Activated CD8-positive, alpha-beta memory T cell treated with anti-CD3 and anti-CD28 coated beads for 48 hours (primary cell): ENCODE measurements at places on chromosomes 3 and 15.

- no peak for DNase-seq
Observed at GRCh38 chr3:26104851-26105251, 315.0 kb downstream of the OXSM start.

- no peak for DNase-seq
Observed at GRCh38 chr3:161314836-161315395, 56.4 kb downstream of the SPTSSB start.

DNA sequence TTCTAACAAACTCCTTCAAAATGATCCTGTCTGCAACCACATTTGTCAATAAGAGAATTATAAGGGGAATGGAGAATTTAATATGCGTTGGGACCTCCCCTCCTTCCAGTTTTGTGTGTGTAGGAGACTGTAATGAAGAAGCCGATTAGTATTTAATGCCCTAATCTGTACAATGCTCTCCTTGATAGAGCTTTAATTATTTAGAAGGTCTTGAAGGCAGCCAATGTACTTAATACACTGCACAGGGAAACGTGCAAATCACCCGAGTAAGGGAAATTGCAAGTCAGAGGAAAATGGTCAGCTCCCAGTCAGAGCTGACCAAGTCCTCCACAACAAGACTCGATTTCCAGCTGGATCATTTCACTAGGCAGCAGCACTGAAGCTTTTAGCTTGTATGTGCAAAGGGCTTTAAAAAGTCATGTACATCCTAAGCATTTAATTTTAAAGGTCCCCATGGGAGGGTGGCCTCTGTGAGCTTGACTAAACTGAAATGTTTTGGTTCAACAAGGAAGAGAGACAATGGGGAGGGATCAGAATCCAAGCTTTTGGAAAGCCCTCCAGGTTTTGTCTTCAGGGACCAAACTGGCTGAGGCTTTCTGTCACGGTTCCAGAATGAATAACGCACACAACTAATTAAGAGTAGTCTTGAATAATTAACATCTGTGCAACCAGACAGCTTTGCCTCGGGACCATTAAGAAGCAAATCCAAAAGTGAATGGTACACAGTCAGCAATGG, 159.8 kb upstream of the MITF start:
- DNase-seq: no peak

GRCh38 chr15:68126396-68126795, 72.3 kb downstream of the PIAS1 start:
- DNase-seq: no peak

- DNase-seq: no peak
Observed at GRCh38 chr3:177860184-177860583, 662.9 kb upstream of the TBL1XR1 start.

GRCh38 chr15:41819455-41820050, 8.3 kb upstream of the JMJD7 start:
- no peak for DNase-seq

DNA sequence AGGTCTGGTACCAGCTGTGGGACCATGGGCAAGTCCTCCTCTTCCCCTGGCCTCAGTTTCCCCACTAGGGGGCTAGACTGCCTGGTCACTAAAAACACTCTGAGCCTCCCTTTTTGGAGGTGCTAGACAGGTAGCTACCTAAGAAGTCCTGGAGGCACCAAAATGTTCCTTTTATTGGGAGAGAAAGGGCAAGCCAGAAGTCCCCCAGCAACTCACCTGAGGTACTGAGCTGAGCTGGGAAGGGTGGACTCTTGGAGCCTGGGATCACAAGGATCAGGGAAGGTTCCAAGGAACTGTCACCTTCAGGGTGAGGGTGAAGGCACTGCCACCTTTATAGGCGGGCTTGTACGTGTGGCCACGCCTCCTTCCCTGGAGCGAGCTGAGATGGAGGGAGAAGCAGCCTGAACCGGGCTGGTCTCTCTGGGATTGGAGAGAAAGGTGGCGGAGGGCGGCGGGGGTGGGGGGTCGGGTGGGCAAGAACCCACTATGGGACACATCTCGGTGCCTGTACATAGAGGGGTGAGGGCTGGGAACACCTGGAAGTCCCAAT, at the start of gene CYP1A1:
Gene CYP1A1 (minus strand): TSS at position 304 of the 550 bp plus-strand sequence. CDS start 2,431 bp downstream, outside the sequence.
- DNase-seq: no peak

DNA sequence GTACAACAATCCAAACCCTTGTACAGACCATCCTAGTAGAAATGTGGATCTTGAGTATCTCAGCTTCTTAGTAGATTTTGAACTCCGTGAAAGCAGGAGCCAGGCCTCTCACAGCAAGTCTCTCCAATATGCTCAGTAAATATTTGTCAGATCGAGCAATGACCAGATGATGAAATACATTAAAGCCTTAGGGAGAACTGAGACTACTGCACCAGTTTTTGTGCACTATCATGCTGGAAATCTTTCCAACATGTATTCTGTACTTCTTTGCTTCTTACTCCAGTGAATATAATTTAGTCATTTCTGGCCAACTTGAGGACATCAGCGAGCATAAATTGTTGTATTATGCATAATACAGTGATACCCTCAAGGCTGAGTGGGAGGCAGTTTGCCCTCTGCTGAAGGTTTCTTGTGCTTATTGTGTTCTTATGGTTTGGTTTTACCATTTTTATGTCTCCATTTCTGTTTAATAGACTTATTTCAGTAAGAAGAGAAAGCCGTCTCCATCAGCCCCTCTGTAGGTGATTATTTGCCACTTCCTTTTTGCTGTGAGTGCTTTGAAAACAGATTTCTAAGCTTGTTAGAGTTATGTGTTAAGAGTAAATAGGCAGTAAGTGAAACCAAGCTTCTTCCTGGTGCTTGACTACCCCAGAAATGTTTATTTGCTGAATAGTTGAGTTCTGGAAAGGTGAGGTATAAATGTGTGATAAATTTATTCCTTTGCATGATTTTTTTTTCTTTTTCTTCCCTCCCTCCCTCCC, 147.1 kb downstream of the PGPEP1L start:
- no peak for DNase-seq

GRCh38 chr3:184338511-184338945, 1.1 kb downstream of the FAM131A start:
- DNase-seq: no peak

- DNase-seq: no peak
Observed at GRCh38 chr3:126343649-126344035, 13.6 kb downstream of the KLF15 start.

GRCh38 chr15:69553686-69554085, 101.1 kb downstream of the RPLP1 start:
- DNase-seq: no peak

- no peak for DNase-seq
Observed at GRCh38 chr15:57035664-57036063, 117.2 kb downstream of the TCF12 start.

- DNase-seq: no peak
Observed at GRCh38 chr3:117252651-117253050, 543.1 kb downstream of the TUSC7 start.
